Stimulated activated CD4-positive, alpha-beta T cell treated with anti-CD3 and anti-CD28 coated beads, Interleukin-1b, Interleukin-23, amount 100 ng/mL, for 1 hour (primary cell): ENCODE measurements at places on chromosomes 2 and 18.

- no peak for DNase-seq
These were observed 6.4 kb upstream of the PSMD1 start for GRCh38 chr2:231050018-231050901.

GRCh38 chr2:119706221-119706620 lies 27.2 kb downstream of the TMEM177 start:
- DNase-seq: no peak

DNA sequence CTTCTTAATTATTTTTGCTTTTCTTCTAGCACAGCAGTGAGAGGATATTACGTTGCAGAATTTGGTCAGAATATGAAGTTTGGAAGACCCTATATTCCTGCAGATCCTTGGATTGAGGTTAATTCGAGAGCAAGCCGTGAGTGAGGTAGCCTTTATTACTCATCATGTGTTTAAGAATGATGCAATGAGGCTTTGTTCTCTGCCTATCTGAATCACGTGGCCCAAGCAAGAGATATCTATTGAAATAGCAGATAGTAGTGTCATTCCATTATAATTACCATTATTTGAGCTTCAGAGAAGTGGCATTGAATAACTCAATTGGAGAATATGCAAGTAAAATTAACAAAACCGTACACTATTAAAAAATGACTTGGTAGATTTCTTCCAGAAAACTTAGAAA lies 641.1 kb downstream of the TMEM182 start:
- DNase-seq: no peak

DNA sequence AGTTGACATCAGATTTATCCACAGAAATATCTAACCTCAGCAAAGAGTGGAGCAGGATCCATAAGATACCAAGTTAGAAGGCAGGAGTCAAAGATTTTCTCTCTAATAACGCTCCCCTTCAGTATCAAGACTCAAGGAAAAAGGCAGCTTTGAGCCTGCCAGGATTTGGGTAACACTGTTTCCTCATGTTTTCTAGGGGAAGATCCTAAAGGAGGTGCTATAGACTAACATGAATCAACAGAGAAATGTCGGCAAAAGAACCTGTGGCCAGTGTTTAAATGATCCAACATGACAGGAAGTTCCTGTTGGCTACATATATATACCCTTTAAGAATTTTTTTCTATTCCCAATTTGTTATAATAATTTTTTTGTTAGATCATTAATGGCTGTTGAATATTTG lies 402.3 kb downstream of the TGIF1 start:
- DNase-seq: no peak

- no peak for DNase-seq
These were observed 537 bp upstream of the ZC3H15 start for GRCh38 chr2:186485576-186485870.

- DNase-seq: no peak
These were observed 14.8 kb upstream of the CNDP1 start for GRCh38 chr18:74519320-74520095.

DNA sequence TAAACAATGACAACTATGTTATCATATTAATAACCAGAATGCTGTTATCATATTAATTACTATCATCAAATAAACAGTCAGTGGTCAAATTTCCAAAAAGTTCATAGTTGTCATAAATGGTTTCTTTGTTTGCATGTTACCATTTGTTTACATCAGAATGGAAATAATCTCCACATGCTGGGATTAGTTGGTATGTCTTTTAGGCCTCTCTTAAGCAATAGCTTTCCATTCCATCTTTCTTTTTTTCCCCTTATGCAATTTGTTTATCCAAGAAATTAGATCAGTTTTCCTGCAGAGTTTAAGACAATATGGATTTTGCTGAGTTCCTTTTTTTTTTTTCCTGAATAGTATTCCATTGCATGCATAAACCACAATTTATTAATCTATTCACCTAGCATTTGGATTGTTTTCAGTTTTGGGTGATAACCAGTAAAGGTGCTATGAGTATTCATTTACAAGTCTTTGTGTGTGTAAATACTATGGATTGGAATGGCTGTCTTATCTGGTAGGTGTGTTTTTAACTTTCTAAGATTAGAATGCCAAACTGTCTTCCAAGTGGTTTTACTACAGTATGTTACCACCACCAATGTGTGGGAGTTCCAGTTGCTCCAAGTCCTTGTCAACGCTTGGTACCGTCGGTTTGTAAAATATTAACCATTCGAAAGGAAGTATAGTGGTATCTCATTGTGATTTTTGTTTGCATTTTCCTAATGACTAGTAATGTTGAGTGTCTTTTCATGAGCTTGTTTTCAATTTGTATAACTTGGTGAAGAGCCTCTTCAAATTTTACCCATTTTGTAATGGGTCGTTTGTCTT lies 33.3 kb upstream of the TXNDC2 start:
- DNase-seq: no peak

DNA sequence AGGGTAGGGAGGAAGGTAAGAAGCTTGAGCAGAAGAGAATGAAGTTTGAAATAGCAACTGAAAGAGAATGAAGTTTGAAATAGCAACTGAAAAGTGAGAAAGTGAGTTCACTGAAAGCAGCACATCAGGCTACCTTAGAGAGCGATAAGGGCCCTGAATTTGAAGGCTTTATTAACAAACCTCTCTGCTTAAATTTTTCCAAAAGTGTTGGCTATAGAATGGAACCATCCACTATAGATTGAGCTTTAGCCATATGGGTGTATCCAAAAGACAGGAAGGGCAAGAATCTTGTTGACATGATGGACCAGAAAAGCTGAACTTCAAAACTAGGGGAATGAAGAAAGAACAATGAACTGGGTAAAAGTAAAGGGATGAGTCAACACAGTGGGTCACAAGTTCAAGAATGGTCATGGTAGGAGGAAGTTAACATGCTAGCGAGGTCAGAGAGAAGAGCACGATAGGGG lies 122.5 kb downstream of the ASXL3 start:
- no peak for DNase-seq

DNA sequence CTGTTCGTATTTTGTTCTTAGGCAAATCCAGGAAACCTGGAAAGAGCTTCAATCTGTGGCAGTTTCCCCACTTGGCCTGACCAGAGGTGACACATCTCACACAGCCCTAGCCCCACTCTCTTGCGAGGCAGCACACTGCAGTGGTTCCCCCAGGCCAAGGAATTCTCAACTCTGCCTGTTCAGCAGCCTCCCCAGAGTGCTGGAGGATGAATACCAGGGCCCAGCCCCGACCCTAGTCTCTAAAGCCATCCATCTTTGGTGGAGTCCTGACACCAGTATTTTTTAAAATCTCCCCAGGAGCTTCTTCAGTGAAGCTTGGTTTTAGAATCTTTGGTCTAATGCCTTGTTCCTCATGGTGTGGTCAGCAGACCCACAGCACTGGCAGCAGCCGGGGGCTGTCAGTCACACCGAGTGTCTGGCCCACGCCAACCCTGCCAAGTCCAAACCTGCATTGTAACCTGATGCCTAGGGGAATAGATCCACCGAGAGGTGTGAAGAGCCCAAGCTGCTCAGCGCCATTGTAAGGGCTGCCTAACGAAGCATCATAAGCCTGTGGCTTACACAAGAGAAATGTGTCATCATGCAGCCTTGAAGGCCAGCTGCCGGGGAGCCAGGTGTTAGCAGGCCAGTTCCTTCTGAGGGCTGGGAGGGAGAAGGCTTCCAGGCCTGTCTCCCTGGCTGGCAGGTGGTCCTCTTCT lies 428.7 kb upstream of the ID2 start:
- no peak for DNase-seq

- DNase-seq: no peak
These were observed 8.7 kb downstream of the OSBPL1A start for GRCh38 chr18:24388957-24389356.

GRCh38 chr2:7392076-7392787 lies 475.0 kb downstream of the RNF144A start:
- DNase-seq: no peak

GRCh38 chr2:173943738-173944137 lies 21.4 kb downstream of the SP3 start:
- no peak for DNase-seq

GRCh38 chr18:69558052-69558451 lies 157.4 kb downstream of the DOK6 start:
- DNase-seq: no peak

GRCh38 chr2:230863442-230864121 lies 1.2 kb upstream of the ITM2C start:
- no peak for DNase-seq

GRCh38 chr2:236107536-236107935 lies 60.6 kb downstream of the GBX2 start:
- DNase-seq: no peak

GRCh38 chr2:241867776-241868420 lies 1.6 kb upstream of the RTP5 start:
- DNase-seq: no peak

GRCh38 chr2:71705171-71705960 lies 252.0 kb downstream of the DYSF start:
- no peak for DNase-seq

- DNase-seq: no peak
These were observed 262.9 kb upstream of the MAP2 start for GRCh38 chr2:209160800-209161588.

GRCh38 chr2:230849633-230850357 lies 14.9 kb upstream of the ITM2C start:
- peak; percentile 31 for DNase-seq

- DNase-seq: no peak
These were observed 25.8 kb downstream of the PHLPP1 start for GRCh38 chr18:62741118-62741566.

DNA sequence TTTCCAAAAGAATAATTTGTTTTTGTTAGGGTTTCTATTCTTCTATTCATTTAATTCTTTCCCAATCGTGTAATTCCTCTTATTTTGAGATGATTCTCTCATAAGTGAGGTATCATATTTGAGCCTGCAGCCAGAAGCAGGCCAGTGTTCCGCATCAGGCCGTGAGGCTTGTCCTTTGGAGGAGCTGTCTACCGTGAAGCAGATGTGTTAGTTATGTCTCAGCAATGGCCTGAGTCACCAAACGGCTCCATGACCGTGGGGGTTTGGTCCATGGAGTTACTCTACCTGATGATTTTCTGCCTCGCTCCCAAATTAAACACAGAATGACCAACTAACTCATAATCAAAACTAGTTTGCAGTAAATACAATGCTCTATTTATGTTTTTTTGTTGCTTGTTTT lies 64.2 kb upstream of the TMEM87B start:
- DNase-seq: no peak

DNA sequence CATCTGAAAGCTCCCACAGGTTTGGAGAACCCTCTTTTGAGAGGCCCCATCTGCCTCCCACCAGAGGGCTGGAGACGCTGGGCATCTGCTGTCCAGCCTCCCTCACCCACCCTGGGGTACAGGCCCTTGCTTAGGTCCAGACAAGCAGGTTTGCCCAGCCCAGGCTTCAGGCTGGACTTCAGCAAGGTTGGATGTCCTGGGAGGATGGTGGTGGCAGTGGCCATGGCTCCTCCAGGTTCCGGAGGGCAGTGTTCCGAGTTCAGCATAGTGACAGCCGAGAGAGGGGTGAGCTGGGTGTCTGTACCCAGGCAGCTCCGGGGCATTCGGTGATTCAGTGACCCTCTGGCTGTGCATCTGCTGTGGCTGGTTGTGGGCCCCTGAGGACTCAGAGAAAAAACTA lies 58.2 kb upstream of the HDAC4 start:
- DNase-seq: no peak

DNA sequence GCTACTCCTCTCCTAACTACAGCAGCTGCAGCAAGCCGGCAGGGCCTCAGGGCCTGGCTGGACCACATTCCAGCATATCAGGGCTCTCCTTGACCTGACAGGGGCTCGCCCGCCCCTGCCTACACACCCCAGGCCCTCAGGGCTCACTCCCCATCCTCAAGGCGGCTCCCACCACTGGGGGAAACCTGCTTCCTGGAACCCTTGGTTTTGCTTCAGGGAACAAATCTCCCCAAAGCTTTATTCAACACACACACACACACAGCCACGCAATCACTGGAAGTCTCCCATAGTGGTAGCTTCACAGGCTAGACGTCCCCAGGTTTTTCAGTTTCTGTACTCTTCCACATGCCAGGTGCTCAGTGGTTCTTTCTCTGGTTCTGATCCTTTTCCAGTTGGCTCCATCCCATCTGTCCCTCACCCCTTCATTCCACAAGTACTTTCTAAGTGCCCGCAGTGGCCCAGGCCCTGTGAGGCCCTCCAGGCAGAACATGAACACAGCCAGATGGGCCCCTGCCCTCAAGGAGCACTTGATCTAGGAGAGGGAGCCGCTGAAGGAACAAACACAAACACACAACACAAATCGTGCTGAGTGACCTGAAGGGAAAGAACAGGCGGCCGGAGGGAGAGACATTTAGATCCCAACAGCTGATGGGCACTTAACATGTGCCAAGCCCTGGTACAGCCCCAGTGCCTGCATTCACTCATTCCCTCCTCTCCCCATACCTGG lies 51.1 kb downstream of the TNS1 start:
- DNase-seq: no peak

DNA sequence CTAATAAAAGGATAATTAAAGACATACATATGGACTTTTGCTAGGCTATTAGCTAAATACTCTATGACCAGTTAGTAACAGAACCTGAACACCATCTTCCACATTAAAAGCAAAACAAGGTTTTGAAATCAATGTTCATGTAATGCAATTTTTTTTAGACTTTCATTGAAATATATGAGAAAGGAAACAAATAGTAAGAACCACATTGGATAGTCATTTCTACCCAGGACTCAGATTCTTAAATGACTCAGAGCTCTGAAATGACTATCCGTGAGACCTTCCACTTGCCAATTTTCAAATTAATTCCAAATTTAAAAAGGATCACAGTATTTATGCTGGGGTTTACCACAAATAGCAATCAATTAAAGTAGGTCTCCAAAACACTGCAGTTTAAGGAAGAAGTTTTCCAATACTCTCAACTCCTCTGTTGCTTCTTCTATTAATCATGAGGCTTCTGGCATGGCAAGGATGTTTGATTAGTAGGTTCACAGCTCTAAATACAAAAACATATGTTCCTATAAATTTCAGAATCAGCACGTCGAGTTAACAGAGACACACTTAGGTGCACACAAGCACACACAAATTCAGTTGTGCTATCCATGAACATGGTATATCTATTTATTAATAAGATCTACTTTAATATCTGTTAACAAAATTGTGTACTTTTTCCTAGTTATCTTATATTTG lies 841.0 kb downstream of the RNF144A start:
- DNase-seq: no peak

- DNase-seq: no peak
These were observed 81.7 kb downstream of the SDC1 start for GRCh38 chr2:20143263-20143662.

- DNase-seq: no peak
These were observed 115.0 kb upstream of the TMEM200C start for GRCh38 chr18:6010284-6010683.

- DNase-seq: no peak
These were observed 318.5 kb downstream of the FBXO15 start for GRCh38 chr18:73829146-73829545.
